ENCODE measurements at places on chromosomes 4 and X.

DNA sequence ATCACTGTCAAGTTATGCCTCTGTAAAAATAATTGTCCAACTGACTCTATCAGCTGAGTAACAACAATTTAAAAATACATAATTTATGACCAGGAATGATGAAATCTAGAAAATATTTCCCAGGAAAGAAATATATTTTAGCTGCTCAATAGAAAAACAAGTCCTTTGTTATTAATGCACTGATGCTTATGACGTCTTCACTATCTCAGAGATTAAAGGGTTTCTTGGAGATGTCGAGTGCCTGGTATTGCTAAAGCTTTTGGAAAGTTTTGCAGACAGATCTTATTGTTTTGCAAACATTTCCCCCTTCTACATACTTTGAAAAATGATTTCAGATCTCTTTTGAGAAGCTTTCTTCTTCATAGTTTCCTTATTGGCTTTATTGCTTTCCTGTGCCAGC lies 154.6 kb upstream of the RPS6KA3 start:
- DNase-seq: no peak

DNA sequence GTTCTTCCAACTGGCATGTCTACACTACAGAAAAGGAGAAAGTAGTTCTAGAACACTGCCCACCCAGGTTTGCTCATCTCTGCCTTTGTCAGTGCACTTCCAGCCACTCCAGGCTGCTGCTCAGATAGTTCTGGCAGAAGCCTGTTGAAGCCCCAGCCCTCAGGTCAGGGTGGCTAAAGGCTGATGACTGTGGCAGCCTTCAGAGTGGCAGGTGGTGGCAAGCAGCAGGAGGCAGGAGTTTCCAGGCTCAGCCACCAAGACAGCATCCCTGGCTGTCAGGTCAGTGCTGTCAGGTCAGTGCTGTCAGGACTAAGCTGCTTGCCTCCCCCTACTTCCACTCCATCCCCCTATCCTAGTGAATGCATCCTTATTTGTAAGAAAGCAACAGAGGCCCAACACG lies 100.4 kb downstream of the MAMLD1 start:
- DNase-seq: no peak

DNA sequence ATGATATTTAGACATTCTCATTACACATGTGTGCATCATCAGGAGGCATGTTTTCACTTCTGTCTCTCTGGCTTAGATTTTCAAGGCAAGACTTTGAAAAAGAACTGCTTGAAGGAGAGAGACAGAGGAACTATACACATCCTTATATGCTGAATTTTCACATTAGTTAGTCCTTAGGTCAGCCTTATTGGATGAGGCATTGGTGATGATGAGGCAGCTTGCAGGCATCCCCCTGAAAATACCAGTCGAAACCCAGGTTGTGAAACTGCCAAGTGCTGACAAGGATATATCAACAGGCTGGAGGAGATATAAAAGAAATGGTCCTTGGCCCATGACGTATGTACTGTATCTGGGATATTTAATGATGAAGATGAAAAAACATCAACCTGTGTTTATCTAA lies 297.2 kb upstream of the AADAT start:
- DNase-seq: no peak

DNA sequence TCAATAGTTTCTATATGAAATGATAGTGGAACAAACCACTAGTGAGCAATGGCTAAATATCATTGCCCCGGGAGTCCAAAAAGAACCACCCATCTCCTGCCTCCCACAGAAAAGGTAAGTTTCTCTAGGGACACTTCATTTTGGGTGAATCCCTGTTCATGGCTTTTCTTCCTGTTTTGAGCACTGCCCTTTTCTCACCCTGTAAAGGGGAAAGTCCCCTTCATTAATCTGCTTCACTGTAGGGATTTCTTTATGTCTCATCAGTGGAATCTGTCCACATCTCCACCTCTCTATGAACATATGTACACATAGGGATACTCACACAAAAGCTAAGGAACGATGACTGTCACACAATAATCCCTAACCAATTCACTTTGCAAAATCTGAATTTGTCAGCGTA lies 28.6 kb downstream of the MAGED4 start:
- no peak for DNase-seq

- no peak for DNase-seq
Measured at GRCh38 chrX:123230798-123231197, 46.7 kb downstream of the GRIA3 start.

DNA sequence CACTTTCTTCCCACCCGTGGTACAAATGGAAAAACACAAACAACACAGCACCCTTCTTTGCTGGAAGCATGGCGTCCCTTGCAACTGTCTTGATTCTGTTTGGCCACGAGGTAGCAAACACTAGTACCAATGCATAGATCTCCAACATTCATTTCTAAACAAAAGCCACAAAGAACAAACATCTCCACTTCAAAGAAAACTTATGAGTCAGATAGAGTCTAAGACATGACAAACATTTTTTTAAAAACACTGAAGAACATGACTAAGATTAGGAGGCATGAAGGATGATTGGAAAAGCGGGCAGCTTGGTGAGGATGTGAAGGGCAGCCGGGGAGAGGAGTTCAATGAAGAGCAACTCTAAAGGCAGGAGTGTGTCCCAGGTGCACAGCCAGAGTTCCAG lies 197.6 kb upstream of the FAM9B start:
- DNase-seq: no peak

DNA sequence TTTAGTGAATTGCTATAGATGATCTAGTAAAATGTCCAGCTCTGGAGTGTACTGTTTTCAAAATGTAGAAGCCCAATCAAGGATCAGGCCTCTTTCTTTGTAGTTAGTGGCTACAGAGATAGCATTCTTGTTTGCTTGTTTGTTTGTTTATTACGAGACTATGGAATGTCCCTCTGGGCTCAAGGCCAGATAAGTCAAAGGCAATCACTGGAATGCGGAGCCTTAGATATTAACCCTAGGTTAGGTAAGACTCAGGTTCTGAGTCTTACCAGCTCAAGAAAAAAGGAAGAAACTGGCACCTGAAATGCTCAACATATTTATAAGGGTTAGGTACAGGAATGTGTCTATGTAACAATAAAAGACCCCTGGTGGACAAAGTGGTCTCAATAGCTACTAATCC lies 261.5 kb downstream of the SLC7A11 start:
- no peak for DNase-seq

- no peak for DNase-seq
Measured at GRCh38 chr4:1044469-1045192, 33.2 kb downstream of the FGFRL1 start.

GRCh38 chrX:115093191-115093590 lies 75.8 kb upstream of the IL13RA2 start:
- no peak for DNase-seq

GRCh38 chrX:79153348-79153747 lies 8.9 kb downstream of the GPR174 start:
- DNase-seq: no peak

- no peak for DNase-seq
Measured at GRCh38 chrX:9825129-9825790, 39.0 kb downstream of the SHROOM2 start.

- no peak for DNase-seq
Measured at GRCh38 chr4:16513876-16514275, 287.6 kb upstream of the TAPT1 start.

- no peak for DNase-seq
Measured at GRCh38 chr4:8746523-8747466, 124.8 kb downstream of the HMX1 start.

DNA sequence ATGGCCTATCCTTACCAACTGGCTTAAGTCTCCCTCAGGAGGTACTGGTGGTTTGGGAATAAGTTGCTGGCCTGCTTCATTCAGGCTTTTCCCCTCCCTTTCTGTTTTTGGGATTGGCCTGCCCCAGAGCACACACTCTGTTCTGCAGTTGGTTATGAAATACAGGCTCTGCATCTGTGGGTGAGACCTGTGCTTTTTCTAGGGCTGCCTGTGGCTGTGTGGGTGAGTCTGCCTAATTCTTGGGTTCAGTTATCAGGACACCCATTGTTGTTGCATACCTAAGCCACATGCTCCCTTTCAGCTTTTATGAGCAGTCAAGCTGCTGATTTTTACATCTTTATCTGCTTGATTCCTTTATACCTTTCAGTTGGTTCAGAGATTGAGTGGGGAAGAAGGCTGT lies 19.0 kb upstream of the CWH43 start:
- no peak for DNase-seq

DNA sequence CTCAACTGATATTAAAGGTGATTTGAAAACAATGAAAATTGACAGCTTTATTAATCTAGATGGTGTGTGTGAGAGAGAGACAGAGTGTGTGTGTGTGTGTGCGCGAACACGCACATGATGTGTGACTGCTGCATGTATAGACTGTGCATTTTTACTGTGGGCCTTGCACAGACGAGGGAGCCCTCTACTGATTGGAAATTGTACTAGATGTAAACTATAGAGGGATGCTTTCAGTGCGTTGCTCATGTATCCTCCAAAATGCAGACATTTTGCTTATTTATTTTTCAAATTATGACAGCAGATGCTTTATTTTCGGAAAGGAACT lies 168.4 kb upstream of the GK2 start:
- no peak for DNase-seq

DNA sequence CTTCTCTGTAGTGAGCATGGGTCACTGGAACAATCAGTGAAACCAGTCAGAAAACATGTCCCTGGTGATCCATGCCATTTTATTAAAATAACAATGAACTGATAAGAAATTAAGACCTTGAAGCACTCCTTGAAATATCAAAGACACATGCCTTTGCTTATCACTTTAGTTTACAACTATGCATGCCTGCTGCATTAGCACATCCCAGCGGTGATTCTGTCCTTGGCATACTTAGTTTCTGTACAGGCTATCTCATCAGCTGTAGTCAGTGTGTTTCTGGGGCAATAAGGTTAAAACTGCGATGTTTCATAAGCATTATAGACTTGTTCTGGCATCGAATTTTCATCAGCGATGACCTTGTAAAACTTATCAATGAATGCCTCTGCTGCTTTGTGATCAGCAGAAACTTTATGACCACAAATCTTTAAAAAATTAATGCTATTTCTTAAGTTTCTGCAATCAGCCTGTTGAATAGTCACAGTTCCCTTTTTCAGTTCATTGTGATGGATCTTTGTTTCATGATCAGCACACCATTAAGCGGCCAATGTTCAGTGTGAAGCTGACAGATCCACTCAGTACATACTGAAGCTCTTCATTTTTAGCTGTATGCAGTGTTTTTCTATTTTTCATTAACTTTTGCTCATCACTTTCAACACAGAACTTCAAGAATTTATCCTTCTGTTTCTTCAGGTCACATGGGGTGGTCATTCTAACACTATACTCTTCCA lies 150.5 kb downstream of the RNF150 start:
- DNase-seq: no peak

- DNase-seq: no peak
Measured at GRCh38 chr4:93501946-93502345, 326.6 kb upstream of the ATOH1 start.

GRCh38 chrX:147875866-147876596 lies 35.7 kb upstream of the FMR1 start:
- DNase-seq: no peak

GRCh38 chrX:38006291-38006690 lies at the start of gene SYTL5:
Gene SYTL5, plus strand, starts transcription at chrX:38006553. Its CDS starts 27,337 bp downstream, at chrX:38033890.
- DNase-seq: no peak

DNA sequence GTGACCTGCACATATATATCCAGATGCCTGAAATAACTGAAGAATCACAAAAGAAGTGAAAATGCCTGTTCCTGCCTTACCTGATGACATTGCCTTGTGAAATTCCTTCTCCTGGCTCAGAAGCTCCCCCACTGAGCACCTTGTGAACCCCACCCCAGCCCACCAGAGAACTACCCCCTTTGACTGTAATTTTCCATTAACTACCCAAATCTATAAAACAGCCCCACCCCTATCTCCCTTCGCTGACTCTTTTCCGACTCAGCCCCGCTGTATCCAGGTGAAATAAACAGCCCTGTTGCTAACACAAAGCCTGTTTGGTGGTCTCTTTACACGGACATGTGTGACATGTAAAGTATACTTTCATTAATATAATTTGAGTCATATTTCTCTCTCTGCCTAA lies 320.3 kb upstream of the TECRL start:
- no peak for DNase-seq

GRCh38 chr4:104772849-104773248 lies 278.2 kb upstream of the CXXC4 start:
- DNase-seq: no peak

- DNase-seq: no peak
Measured at GRCh38 chr4:140266958-140267568, 106.4 kb upstream of the SCOC start.

GRCh38 chr4:86818211-86818610 lies 31.0 kb downstream of the SLC10A6 start:
- no peak for DNase-seq

DNA sequence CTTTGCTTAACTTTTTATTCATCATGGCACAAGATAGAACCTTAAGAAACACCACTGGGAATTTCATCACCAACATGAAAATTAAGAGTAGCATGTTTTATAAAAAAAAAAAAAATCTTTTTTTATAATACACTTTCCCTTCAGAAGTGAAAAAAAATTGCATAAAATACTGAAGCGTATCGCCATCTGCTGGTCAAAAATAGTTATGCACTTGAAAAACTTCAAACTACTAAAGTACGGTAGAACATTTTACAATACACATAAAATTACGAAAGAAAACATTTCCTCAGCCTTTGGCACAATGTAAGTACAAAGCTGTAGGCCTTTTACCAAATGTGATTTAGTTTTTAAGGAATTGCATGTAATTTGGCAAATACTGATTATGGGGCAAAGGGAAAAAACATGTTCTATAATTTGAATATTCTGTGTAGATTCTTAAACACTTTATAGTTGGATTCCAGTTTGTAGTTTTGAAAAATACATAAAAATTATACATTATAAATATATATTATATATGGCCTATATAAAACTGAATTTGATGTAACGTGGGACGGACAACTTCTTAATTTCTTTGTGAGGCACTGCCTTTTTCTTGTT lies 26.5 kb downstream of the HCCS start:
- no peak for DNase-seq

DNA sequence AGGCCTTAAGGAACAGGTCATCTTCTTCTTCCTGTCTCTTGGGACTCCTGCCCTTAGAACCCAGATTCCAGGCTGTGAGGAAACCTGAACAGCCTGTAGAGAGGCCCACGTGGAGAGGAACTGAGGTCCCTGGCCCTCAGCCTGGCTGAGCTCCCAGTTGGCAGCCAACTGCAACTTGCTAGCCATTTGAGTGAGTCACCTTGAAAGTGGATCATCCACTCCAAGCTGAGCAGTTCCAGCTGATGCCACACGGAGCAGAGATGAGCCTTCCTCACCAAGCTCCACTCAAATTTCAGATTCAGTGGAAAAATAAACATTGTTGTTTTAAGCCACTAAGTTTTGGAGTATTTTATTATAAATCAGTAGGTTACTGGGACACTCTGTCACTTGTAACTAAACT lies 392.5 kb downstream of the BCOR start:
- no peak for DNase-seq

- DNase-seq: no peak
Measured at GRCh38 chrX:138929926-138930582, 218.5 kb upstream of the FGF13 start.

DNA sequence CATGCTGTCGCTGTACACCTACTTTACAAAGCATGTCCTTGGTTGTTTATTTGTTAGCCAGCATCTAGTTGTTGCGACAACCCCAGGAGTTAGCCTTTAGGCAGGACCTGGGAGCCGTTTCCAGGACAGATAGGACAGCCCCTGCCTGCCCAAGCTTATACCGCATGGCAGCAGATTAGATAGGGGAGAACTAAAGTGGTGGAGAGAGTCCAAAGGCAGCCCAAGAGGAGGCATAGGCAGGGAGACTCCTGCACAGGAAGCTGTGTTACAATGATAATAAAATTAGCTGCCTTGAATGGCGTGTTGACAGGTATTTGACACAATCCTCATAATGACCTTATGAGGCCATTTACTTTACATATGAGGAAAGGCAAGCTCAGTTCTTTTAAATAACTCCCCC lies 13.0 kb downstream of the NSDHL start:
- DNase-seq: no peak

Measured in stimulated activated CD8-positive, alpha-beta memory T cell treated with anti-CD3 and anti-CD28 coated beads, Interleukin-7, amount 100 ng/mL, for 4 hours (primary cell).